Activated T-cell treated with anti-CD3 and anti-CD28 coated beads, Interleukin-2, amount 50 U/mL, for 4 hours (primary cell): ENCODE measurements at places on chromosomes 6 and 20.

GRCh38 chr6:109768485-109768884 is 77.4 kb downstream of the FIG4 start:
- DNase-seq: no peak

DNA sequence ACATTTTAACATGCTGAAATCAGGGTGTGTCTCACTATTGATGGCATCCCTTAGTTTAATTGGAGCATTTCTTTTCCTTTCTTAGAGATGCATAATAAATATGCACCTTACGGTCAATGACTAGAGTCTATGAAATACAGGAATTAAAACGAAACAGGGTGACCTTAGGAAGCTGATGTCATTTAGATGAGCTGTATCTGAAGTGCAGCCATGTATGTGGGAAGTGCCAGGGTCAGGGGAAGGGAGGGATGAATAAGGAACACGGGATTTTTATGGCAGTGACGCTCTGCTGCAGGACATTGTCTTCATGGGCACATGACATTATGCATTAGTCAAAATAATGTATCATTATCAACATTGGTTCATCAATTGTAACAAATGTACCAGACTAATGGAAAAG is 84.0 kb downstream of the AGPAT4 start:
- no peak for DNase-seq

DNA sequence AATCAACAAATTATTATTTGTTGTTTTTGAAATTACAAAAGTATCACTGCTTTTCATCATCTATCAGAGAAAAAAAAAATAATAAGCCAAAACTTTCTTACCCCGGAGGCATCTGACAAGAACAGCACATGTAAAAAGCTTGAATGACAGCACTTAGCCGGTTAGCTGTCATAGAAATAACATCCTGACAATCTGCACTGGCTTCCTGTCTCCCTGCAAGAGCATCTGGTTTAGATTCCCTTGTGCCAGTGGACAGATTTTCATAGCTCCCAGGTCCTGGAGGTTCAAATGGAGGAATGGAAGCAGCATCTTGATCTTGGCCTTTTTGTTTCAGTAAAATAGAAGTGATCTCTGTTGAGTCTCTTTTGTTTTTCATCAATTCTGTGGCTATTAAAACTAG is 74.8 kb downstream of the HACE1 start:
- DNase-seq: no peak

DNA sequence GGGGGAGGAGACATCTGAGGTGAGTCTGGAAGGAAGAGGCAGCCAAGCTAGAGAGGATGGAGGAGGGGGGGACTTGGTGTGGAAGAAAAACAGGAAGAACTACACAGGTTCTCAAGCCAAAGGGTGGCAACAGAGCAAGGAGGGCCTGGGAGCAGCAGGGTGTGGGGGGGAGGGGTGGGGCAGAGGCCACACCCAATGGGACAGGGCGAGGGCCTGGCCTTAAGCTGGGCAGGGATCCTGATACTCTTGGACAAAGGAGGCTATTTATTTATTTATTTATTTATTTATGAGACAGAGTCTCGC is 359.0 kb downstream of the ZFAND3 start:
- no peak for DNase-seq

DNA sequence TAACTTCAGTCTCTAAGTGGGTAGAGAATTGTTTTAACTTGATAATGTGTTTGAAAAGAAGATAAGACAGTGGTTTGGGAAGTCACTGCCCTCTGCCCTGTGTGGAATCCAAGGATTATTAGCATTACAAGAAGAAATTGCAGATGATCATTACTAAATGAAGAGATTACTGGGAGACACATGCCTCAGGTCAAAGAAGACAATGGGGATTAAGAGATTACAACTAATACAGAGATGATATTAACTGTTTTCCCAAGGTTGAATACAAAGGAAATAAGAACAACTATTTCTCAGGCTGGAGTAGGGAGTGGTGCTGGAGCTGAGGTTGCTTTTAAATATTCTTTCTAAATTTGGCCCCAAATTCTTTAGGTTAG is 166.0 kb downstream of the TRMT11 start:
- no peak for DNase-seq

DNA sequence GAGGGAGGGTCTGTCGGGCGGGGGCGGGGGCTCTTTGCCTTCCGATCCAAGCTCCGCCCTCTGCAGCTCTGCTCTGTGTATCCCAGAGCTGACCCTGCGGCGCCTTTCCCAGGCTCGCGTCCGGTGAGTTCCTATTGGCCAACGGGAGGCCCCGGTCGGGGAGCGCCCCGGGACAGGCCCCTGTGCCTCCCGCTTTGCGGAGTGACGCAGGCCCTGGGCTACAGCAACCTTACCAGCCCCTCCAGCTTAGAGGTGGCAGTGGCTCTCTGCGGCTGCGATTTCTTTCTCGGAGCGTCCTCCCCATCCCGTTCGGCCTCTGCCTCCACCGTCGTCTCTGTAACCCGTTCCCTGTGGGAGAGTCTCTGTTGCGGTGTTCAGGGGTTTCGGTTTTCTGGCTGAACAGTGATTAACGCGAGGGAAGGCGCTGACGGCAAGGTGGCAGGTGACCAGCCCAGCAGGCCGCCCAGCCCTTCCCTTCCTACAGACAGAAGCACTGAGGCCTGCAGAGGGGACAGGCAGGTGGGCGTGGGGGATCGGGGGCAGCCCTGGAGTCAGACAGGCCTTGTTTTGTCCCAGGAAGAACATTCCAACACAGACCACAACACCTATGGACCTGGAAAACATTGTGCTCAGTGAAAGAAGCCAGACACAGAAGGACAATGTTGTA is 18.1 kb upstream of the CEBPB start:
- DNase-seq: no peak

DNA sequence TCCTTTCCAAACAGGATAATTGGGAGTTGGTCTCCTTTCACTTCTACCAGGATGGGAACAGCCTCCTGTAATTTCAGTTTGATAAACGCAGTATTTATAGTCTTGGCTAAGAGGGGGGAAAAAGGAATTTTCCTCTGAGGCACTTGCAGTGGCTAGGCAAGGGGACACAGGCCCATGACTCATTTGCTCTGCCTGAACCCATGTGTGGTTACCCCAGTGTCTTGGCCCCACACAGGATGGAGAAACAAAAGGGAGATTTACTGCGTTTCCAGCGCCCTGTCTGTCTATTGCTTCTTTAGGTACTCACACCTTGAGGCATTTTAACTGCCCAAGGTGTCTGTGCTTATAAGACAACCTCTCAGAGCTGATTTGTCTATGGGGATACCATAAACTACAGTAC is 74.8 kb upstream of the NEDD9 start:
- DNase-seq: no peak

DNA sequence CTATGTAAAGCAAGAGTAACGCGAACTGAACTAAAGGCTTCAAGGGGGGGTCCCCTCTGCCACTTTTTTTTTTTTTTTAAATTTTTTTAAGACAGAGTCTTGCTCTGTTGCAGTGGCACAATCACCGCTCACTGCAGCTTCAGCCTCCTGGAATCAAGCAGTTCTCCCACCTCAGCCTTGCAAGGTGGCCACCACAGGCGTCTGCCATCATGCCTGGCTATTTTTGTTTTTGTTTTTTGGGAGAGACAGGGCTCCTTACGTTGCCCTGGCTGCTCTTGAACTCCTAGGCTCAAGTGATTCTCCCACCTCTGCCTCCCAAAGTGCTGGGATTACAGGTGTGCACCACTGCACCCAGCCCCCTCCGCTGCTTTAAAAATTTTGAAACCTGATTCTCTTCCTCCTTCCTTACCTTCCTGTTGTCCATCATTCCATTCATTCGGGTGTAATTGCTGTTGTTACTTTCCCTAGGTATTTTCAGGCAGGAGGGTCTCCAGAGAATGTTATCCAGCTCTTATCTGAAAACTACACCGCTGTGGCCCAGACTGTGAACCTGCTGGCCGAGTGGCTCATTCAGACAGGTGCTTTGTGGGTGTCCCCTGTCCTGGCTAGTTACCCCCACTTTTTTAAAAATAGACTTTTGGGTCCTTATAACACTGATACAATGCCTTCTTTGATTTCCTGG is 5.4 kb downstream of the NELFCD start:
- DNase-seq: no peak
